Panc1 (cell line): ENCODE measurements at places on chromosomes 11 and 22.

DNA sequence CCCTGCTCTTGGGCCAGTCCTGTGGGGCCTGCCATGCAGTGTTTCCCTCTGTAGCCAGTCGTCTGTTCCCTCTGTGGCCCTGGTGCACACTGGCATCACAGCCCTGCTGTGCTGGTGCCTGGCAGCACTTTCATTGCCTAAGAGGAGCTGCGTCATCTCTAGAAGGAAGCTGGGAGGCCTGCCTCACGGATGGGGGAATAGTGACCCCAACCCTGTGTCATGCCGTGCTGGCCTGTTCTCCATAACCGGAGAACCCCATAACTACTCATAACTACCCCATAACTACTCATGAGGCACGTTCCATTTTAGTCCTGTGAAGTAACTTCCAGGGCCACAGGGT, 14.0 kb downstream of the RAB36 start:
- DNase-seq, result no peak

- no peak for DNase-seq
Observed at GRCh38 chr11:27231530-27231929, 131.5 kb downstream of the CCDC34 start.

- no peak for DNase-seq
Observed at GRCh38 chr11:19632499-19632834, 80.2 kb upstream of the NAV2 start.

DNA sequence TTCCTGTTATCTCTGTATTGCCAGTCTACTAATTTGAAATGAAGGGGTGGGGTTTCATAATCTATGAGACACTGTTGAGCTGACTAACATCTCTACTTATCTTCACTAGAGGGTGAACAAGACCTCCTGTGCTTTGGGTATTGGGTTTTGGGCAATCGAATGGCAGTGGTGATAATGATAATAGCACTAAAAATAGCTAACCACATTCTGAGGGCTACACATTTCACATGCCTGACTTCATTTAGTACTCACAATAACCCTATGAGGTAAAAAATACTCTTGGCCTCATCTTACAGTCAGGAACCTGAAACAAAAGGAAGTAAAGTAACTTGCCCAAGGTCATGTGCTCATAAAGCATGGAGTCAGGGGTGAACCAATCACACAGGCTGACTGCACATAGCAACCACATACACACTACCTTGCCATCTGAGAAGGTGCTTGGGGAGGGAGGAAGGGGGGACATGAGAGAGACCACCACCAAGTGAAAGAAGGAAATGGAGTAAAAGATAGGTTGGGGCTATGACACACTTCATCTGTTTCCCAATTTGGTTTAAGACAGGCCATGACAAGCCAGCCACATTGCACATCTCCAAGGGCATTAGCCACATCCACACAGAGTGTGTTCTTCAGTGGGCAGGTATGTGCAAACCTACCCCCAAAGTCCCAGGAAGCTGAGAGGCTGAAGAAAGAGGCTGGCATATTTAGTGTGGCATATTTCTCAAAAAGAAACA, 387.6 kb upstream of the DDI1 start:
- DNase-seq, result no peak

DNA sequence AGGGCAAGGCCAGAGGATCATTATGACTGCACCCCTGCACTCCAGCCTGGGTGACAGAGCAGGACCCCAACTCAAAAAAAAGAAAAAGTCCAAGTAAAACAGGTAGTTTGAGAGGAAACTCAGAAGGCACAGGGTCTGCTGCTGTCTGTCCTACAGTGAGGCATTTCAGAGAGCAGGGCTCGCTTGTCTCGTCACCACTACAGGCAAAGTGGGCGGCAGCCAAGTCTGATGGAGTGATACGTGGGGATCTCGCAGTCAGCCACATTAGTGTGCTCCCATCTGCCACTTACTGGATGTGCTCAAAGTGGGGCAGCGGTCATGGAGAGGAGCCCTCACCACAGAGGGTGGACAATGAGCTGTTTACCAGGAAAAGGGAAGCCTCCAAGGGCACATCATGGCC, 42.1 kb downstream of the PI4KA start:
- DNase-seq, result no peak

GRCh38 chr11:84819128-84819527, 808.0 kb downstream of the DLG2 start:
- no peak for DNase-seq

- DNase-seq, result no peak
Observed at GRCh38 chr11:27416568-27417176, 53.7 kb upstream of the CCDC34 start.

GRCh38 chr11:132719684-132720083, 812.6 kb downstream of the OPCML start:
- DNase-seq, result no peak

DNA sequence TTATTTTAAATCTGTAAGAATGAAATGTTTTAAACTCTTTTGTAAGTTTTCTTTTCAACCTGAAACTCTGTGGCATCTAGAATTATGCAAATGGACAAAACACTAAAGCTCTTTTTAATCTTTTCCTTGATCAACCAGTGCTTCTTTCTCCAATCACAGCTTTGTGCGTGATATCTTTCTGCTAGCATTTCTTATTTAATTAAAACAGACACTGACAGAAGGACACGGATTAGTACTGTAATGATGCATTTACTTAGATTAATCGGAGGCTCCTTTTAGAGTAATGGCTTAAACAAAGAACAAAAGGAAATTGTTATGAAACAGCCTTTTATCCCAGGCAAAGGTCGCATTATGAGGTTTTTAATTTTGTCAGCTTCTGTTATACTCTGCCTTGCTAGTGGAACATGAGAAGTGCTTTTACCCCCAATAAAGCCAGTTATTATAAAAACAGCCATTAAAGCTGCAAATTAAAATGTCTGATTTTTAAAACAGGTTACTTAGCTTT, 48.5 kb upstream of the SOX6 start:
- no peak for DNase-seq

- DNase-seq, result no peak
Observed at GRCh38 chr11:133443206-133443747, 89.0 kb downstream of the OPCML start.

DNA sequence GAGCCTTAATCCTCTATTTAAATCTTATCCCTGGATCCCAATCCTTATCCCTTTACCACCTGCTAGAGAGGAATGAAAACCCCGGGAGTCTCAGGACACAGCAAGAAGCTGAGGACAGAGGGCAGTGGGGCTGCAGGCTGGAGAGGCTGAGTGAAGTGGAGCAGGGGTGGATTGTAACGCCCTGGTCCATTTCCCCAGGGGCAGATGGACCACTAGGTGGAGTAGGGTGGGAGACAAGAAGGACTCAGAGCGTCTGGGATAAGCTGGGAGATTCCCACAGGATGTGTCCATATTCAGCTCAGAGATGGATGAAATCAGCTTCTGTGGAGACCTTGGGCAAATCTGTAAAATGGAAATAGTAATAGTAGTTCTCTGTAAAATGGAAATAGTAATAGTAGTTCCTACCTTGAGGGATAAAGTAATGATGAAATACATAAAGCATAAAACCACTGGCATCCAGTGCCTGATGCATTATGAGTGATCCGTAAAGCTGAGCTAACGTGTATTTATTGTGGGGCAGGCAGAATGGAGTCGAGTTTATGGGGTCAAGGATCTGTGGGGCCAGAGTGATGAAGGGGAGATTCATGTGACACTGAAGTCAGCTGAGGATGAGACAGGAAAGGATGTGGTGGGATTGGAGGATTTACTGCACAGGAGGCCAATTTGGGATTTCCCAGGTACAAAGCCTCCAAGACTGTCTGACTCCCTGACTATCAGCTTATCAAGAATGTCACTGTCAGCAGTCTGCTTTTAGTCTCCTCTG, 1.9 kb upstream of the ROBO4 start:
- no peak for DNase-seq

DNA sequence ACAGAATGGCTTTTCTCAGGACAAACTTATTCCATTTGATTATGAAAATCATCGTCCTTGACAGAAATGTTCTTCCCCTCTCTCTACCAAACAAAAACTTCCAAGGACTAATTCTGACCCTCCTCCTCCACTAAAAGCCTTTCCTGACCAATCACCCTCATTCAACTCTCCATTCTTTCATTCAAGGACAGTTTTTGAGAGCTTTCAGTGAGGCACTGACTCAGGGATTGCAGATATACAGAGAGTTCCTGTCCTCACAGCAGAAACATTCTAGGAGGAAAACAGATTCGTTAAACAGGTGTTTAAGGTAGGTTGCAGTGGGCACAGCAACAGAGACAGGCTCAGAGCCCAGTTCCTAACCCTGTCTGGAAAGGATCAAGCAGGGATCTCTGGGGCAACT, 41.5 kb downstream of the OR4D9 start:
- DNase-seq, result no peak

DNA sequence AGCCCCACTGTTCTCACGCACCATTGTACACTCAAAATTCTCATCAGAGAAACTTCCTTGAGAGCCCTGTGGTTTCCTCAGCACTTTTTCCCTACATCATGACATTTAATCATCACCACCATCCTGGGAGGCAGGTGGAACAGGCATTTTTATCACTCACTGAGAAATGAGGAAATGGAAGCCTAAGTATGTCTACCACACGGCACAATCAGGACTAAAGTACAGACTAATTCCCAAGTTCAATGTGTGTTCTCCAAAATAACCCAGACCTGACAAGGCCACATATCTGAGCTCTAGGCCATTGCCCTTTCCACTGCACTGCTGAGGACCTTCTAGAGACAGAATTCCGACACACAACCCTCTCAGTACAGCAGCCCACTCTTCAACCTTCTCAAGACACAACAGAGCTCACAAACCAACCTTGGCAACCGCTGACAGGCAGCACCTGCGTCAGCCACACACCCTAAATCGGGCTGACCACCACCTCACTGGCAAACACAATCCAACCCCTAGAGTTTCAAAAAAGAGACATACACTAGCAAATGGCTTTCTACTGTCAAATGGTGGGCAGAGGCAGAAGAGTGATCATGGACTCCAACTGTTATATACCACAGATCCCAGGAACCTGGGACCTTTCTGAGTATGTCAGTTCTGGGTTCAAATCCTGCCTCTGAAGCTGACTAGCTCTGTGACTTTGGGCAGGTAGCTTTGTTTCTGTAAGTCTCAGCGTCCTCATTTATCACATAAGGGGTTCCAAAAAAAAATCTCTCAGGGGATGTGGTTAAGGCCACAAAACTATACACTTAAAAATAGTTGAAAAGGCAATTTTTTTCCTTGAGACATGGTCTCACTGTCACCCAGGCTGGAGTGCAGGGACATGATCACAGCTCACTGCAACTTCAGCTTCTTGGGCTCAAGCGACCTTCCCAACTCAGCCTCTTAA, 16.3 kb downstream of the SMCO4 start:
- no peak for DNase-seq

GRCh38 chr11:34860034-34860433, 56.1 kb downstream of the APIP start:
- no peak for DNase-seq

GRCh38 chr11:127061947-127062346, 61.4 kb upstream of the KIRREL3 start:
- no peak for DNase-seq

DNA sequence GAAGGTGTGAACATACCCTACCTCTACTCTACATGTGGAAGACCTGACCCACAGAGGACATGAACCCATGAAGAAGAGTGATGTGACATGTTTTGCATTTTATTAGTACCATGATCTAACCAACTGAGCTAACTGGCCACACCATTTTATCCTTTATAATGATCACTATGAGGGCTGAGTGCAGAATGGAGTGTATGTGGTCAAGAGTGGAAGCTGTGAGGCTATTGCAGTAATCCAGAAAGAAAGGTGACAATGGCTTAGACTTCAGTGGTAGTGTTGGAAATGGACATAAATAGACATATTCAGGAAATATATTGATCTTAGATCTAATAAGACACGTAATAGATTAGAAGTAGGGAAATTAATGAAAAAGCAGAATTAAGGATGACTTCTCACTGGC, 3.8 kb downstream of the SRSF8 start:
- DNase-seq, result no peak

DNA sequence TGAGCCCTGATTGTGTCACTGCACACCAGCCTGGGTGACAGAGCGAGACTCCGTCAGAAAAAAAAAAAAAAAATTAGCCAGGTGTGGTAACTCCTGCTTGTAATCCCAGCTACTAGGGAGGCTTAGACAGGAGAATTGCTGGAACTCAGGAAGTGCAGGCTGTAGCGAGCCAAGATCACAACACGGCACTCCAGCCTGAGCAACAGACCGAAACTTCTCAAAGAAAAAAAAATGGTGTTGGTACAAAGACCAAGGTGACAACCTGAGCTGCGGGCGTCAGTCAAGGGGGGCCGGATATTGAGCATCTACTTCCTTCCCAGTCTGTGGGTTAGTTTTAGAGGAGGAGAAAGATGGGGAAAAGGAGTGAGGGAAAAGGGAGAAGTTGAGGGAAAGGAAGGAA, 48.5 kb upstream of the HSPA8 start:
- DNase-seq, result no peak

- no peak for DNase-seq
Observed at GRCh38 chr11:92141159-92141558, 83.5 kb upstream of the FAT3 start.

GRCh38 chr11:6612213-6613041, at the start of gene TAF10:
TSS of gene TAF10 (minus strand) at chr11:6612216. CDS start at chr11:6612189, 27 bp downstream.
- DNase-seq, result peak; percentile 80

DNA sequence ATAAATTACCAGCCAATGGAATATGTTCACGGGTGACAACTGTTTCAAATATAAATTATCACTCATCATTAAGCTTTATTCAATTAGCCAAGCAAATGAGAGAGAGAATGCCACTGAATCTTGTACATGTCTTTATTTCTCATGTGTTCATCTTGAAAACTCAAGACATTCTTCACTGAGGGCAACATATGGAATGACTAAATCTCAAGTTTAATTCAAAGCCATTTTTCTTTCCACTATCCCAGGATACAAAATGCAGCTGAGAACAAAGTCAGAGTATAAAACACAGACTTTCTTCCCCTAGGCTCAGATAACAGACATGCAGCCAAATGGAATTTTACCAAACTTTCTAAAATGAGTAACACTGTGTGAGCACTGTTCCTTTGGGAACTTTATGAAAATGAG, 12.1 kb upstream of the BBOX1 start:
- DNase-seq, result no peak

DNA sequence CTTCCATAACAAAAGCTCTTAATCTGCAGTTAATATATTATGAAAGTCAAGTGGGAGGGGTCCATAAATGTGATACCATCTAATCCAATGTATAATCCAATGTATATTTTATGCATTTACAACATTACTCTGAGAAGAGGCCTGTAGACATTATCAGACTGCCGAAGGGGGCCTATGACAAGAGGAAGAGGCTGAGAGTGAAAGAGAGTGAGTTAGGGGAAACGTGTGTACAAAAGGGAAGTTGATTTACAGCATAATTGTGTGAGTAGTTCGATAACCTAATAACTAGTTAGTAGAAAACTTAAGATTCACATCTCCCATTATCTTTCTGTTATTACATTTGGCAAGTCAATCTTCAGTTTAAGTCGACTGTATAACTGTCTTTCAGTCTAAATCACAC, 86.6 kb downstream of the DDX10 start:
- no peak for DNase-seq

GRCh38 chr11:120318906-120319305, 6.2 kb upstream of the TLCD5 start:
- no peak for DNase-seq

- no peak for DNase-seq
Observed at GRCh38 chr22:50527921-50528681, 1.7 kb downstream of the TYMP start.
